Stimulated activated CD4-positive, alpha-beta T cell treated with anti-CD3 and anti-CD28 coated beads, Interleukin-1b, Interleukin-23, amount 100 ng/mL, for 1 hour (primary cell): ENCODE measurements at places on chromosomes 2 and 18.

- DNase-seq, result no peak
Observed at GRCh38 chr2:223724861-223725260, 112.5 kb downstream of the AP1S3 start.

- DNase-seq, result no peak
Observed at GRCh38 chr2:142435847-142436246, 305.0 kb upstream of the LRP1B start.

DNA sequence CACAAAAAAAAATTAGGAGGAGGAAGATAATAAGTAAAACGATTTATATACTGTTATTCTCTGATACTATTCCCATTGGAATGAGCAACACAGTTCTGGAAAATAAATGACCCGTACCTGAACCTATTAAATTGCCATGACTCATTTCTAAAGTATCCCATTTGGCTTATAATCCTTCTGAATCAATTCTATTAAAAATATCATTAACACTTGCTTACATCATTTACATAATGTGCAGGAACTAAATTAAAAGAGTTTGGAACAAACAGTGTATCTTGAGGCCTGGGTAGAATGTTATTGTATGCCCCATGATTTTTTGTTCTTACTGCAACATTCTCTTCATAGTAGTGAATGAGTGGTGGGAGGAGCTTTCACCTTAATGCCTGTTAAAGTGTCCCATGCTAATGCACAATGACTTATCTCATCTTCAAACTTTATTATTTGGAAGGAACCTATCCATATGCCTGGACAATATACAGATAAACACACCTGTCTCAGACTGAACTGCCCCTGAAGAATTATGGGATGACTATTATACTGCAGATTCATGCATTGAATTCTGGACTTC lies 549.9 kb upstream of the ACVR2A start:
- DNase-seq, result no peak

DNA sequence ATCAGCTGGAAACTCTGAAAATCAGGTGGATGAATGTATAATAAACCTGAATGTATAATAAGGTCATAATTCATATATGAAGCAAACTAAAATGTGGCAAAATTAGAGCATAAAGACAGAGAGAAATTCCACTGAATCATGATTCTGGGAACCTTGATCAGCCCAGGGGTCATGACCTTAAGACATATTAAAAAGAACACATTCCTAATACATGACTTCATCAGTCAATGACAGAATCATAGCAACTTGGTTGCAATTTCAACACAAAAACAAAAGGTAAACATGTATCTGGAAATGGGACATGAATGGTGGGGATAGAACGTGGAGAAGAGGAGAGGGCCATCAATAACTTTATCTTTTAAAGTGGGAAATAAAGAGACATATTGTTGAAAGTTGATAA lies 17.6 kb downstream of the AFF3 start:
- no peak for DNase-seq

DNA sequence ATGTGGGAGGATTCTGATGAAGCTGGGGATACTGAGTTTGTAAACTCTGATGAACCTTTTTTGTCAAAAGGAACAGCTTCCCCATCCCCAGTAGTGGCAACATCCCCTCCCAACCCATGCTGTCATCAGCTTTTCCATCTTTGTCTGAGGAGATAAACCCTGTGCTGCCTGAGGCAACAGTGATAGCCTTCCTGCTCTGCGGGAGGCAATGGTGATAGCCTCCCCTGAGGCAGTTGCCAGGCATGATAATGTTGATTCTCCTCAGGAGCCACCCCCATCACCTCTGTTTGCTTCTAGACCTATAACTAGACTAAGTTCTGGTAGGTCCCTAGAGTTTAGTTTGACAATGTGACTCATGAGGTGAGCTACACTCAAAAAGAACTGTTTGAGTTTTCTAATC lies 97.5 kb downstream of the ERBB4 start:
- DNase-seq, result no peak

DNA sequence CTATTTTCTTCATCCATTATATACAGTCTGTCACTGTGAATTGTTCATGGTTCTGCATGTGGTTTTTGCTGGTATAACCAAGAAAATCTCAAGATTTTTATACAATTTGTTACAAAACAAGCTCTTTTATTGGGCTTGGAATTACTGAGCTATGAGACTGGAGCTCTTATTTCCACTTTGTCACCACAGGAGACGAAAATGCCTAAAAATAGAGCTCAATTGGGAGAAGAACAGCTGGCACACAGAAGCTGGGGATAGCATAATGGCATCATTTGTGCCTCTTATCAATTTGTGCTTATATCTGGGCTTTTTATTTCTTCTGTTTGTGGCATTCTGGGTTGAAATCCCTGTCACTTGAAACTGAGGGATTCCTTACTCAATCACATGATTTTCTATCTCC lies 219.1 kb downstream of the CALCRL start:
- DNase-seq, result no peak

- no peak for DNase-seq
Observed at GRCh38 chr2:212361174-212361756, 177.3 kb downstream of the ERBB4 start.

- no peak for DNase-seq
Observed at GRCh38 chr2:45774688-45775244, 123.3 kb downstream of the PRKCE start.

- DNase-seq, result no peak
Observed at GRCh38 chr2:123696021-123696420, 329.1 kb upstream of the CNTNAP5 start.

GRCh38 chr2:19348692-19349091 lies 9.7 kb downstream of the OSR1 start:
- DNase-seq, result no peak

DNA sequence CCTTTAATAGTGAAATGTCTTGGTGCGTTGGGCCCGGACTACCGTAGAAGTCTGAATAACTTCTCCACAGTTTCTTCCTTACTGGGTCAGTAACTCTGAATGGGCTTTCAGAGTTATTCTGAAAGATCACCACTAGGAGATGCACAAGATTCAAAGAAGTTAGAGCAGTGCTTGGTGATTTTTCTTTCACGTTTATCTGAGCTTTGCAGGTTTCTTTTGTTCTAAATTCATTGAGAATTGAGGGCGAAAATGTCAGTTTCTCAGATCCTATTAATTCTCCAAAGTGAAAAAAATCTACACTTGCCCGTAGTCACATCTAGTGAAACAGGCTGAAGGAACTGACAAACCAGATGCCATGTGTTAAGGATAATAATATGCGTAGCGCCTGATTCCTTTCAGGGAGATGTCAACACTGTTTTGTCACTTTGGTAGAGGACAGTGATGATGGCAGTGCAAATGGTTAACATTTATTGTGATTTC lies 70.1 kb downstream of the QPCT start:
- no peak for DNase-seq

GRCh38 chr18:111306-112014 lies 46.9 kb upstream of the USP14 start:
- peak; percentile 43 for DNase-seq

DNA sequence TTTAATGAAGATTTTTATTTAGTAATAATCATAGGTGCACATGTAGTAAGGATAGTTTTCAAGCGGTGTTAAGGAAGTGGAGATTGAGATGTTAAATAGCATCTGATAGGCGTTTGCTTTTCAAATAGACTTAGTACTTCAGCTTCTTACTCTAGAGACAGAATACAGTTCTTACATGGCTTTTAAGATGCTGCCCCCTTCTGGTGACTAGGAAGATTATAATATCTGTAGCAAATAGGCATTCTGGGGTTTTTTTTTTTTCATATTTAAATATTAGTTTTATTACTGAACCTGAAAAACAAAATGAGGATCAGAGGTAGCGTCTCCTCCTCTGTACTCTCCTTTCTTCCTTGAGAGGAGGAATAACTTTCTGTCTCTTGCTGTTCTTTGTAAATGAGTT lies 100.2 kb downstream of the AGAP1 start:
- no peak for DNase-seq

DNA sequence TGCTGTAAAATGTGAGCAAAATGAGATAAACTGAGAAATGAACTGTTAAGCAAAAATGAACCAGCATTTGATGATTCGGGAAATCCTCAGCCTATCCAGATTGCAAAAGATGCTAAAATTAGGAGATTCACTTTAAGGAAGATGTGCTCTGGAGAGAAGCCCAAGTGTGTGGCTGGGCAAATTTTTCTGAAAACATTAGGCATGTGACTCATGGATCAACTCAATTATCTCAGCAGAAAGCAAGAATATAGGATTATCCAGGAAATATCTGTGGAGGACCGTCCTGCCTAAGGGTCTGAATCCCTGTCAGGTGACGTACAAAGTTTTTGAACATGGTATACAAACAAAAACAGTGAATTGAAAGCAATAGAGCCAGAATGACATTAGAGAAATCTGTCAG lies 1268.3 kb upstream of the TMEFF2 start:
- DNase-seq, result no peak

DNA sequence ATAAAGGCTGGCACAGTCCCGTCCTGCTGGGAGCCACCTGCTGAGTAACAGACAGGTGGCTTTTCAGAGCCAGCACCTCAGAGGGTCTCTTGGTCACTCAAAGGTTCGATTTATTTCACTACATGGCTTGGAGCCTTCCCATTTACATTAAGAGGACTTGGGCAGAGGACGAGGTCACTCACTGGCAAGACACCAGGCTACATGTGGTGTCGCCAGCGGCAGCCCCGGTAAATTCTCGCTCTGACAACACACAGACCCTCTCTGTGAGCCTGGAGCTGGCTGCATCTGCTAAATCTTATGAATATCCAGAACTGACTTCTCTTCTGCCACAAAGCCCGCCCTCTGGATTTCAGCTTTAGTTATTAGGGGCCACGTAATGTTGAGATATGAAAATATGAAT lies 254.7 kb downstream of the VAPA start:
- no peak for DNase-seq

DNA sequence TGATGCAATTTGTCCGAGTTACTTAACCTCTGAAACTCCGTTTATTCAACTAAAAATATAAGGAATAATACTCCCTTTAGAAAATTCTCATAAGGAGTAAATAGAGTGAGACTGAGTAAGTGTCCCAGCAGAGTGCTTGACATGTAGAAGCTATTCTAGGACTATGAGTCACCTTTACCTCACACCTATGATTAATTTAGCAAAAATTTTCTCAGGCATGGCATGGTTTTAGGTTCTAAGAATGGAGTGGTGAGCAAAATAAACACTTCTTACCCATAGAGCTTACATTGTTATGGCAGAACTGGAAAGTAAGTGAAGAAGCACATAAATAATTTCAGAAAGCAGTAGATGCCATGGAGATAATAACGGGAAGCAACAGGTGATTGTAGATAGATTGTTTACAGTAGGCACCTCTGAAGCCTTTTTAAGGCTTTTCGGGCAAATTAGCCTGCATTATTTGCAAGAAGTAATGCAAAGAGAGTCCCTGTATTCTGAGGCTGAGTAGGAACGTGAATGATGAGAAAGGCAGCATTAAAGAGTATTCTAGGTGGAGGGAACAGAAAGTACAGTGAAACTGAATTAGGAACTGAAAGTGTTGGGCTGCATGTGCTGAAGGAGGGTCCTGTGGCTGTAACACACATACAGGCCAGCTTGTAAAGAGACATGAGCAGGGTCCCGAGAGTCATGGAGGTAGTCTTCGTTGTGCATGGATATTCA lies 209.2 kb downstream of the ZNF407 start:
- no peak for DNase-seq

DNA sequence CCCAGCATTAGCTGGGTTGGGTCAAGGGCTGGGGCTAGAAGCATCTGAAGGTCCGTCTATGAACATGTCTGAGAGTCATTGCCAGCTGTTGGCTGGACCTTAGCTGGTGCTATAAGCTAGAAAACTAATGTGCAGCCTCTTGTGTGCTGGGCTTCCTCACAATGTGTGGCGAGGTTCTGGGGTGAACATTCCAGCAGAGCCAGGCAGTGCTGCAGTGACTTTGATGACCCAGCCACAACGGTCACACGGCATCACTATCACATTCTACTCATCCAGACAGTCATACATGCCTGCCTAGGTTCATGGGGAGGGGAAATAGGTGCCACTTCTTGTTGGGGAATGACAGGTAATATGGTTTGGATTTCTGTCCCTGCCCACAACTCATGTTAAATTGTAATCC lies 260.5 kb downstream of the CYP26B1 start:
- no peak for DNase-seq

DNA sequence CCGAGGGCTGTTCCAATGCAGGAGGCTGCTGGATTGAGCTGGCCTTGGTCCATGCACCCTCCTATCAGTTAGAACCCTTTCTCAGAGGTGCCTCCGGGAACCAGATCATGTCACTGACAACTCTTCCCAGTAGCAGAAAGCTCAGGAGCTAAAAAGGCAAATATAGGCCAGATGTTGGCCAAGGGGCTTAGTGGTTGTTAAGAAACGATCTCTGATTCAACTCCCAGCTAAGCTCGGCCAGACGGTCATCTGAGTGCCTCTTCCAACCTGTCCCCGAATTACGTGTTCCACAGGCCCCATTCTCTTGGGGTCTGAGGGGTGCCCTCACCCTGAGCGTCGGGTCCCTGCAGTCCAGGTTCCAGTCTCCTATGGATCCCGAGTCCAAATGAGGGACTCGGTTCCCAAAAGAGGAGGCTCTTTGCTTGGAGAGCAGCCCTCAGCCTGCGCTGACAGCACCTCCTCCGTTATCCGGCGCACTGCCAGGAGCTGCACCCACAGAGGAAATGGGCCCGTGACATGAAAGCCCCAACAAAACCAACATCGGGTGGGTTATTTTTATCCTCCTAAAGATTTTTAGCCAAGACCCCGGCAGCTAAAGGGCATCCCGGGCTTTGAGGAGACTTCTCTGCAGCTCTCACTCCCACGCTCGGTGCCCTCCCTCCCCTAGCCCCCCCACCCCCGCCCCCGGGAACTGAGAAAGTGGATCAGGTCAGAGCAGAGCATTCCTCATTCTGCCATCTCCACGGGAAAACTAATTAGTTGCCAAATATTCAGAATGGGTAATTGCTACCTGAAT lies 106.6 kb upstream of the ID2 start:
- no peak for DNase-seq

GRCh38 chr2:231933916-231934401 lies 7.8 kb upstream of the NPPC start:
- no peak for DNase-seq

GRCh38 chr18:35422237-35422636 lies 45.1 kb upstream of the ZNF396 start:
- no peak for DNase-seq

DNA sequence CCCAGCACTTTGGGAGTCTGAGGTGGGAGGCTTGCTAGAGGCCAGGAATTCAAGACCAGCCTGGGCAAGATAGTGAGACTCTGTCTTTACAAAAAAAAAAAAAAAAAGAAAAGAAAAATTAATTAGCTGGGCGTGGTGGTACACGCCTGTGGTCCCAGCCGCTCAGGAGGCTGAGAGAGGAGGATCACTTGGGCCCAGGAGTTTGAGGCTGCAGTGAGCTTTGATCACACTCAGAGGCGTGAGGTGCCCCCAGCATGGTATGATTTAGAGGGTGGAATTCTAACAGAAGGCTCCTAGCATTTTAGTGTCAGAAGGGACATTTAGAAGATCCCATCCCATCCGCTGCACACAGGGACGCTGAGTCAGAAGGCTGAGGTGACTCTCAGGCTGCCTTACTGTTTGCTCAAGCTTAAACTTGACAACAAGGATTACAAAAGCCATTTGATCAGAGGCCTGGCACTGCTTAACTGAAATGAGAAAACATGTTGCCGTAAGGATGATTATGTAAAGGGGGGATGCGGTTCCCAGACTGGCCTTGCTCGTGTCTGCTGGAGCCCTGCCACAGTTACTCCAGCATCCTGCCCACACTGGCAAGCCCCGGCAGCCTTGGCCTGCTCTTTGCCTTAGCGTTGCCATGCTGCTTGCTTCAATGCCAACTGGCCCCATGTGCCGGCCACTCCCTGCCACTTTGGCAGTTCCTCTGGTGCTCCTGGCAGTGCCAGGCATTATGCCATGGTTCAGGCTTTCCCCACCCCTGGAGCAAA lies 45.6 kb upstream of the SLC1A4 start:
- no peak for DNase-seq

GRCh38 chr2:74942263-74942662 lies 16.2 kb upstream of the POLE4 start:
- DNase-seq, result no peak

- DNase-seq, result peak; percentile 1
Observed at GRCh38 chr2:101900375-101900774, 91.4 kb upstream of the IL1R2 start.
